ENCODE measurements at places on chromosomes 6 and 20. TPM values are rescaled to one million over a fixed set of nuclear protein-coding genes. Genes with fewer than 3 reads are reported as not detected.

Gene SLC17A1
- total RNA-seq, result not detected

Gene SMLR1
- total RNA-seq, result not detected

- H3K36me3 ChIP-seq, result no peaks in the 10 kb centered on the region
- no peaks in the 10 kb centered on the region for H3K27me3 ChIP-seq
- peaks cover 4% of the 10 kb centered on the region for H3K4me1 ChIP-seq
- peak; percentile 4 for DNase-seq
- no peak overlapping the region for H3K4me3 ChIP-seq
- no peak overlapping the region for H3K27ac ChIP-seq
Measured at GRCh38 chr6:158475344-158476302, 84.3 kb upstream of the TMEM181 start.

DNA sequence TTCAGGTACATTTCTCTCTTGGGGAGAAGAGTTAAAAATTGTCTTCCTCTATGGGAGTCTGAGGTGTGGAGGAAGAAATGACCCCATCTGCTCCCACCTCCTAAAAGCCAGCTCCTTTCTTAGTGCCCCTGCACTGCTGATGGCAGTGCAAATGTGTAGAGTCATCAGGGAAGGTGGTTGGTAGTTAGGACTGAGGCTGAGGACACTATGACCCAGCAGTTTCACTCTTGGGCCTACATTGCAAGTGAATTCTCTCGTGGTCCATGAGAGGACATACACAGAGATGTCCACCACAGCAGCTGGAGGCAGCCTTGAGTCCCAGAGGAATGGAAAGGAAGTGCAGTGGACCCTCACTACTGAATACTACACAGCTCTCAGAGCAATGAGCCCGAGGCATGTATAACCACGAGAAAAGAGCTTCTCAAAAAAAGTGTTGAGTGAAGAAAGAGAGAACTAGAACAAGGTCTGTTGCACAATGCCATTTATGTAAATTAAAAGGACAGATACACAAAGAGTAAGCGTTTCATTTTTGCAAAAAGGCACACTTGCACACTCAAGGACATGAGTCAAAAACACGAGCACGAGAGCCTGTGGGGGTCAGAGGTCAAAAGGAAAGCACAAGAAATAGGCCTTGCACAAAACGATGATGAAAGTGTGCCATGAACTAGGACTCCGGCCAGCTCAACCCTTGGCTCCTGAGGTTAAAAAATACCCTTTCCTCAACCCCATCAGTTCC is 308.2 kb upstream of the PRND start:
- no peaks in the 10 kb centered on the region for H3K4me1 ChIP-seq
- H3K27me3 ChIP-seq, result no peaks in the 10 kb centered on the region
- DNase-seq, result no peak
- H3K4me3 ChIP-seq, result no peak overlapping the region
- H3K27ac ChIP-seq, result no peak overlapping the region

- no peaks in the 10 kb centered on the region for H3K36me3 ChIP-seq
- H3K4me1 ChIP-seq, result no peaks in the 10 kb centered on the region
Measured at GRCh38 chr6:89997456-89998445, 103.5 kb downstream of the GJA10 start.

Gene FOXA2
- total RNA-seq, result not detected

Gene ACSS1
- 85.0 TPM for total RNA-seq

- H3K4me3 ChIP-seq, result no peak overlapping the region
- DNase-seq, result no peak
- no peaks in the 10 kb centered on the region for H3K4me1 ChIP-seq
Measured at GRCh38 chr6:127201321-127201720, 65.3 kb upstream of the RNF146 start.

DNA sequence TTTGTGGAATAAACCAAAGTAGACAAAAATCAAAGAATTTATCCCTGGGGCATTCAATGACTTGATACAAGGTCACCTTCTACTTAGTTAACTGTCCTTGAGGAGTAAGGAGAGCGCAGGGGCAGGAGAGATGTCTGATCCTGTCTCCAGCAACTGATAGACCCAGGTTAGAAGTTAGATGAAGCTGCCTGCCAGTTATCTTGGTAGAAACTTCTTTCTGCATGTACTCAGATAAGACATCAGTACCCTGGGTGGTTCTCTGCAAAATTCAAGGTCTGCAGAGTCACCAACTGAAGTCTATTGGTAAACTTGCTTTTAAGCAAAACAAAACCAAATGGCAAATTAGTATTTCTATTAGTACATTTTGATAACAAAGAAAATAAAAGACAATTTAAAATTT is 2.7 kb downstream of the SGK1 start:
- H3K27ac ChIP-seq, result no peak overlapping the region
- no peak overlapping the region for H3K4me3 ChIP-seq
- no peaks in the 10 kb centered on the region for H3K27me3 ChIP-seq
- no peak for DNase-seq
- H3K36me3 ChIP-seq, result no peaks in the 10 kb centered on the region

- DNase-seq, result no peak
- no peaks in the 10 kb centered on the region for H3K4me1 ChIP-seq
Measured at GRCh38 chr20:40943591-40943990, 85.0 kb upstream of the TOP1 start.

Gene C6orf163
- 1.4 TPM for total RNA-seq

Gene PCED1A
- total RNA-seq, result 11.2 TPM

DNA sequence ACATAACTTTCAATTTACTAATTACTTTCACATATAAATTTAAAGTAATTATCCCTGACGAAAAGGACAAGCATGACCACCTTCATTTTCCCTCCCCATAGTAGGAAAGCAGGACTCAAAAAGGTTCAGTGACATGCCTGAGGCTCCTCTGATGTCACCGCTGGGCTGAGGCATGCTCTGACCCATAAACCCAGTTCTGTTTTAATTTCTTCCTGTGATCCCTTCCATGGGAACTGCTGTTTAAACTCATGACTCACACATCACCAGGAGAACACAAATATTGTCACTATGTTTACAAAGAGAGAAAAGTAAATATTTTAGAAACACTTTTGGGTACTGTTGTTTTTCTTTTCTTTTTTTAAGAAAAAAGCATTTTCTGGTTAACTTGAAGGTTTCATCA is 38.0 kb upstream of the NR2E1 start:
- no peak overlapping the region for H3K4me3 ChIP-seq
- H3K36me3 ChIP-seq, result no peaks in the 10 kb centered on the region
- H3K4me1 ChIP-seq, result no peaks in the 10 kb centered on the region
- H3K27me3 ChIP-seq, result no peaks in the 10 kb centered on the region

- no peak overlapping the region for H3K27ac ChIP-seq
- H3K27me3 ChIP-seq, result no peaks in the 10 kb centered on the region
- no peaks in the 10 kb centered on the region for H3K36me3 ChIP-seq
- H3K4me1 ChIP-seq, result no peaks in the 10 kb centered on the region
- H3K4me3 ChIP-seq, result no peak overlapping the region
Measured at GRCh38 chr6:135305684-135306083, 124.6 kb downstream of the MYB start.

GRCh38 chr6:113739041-113739655 is 118.0 kb upstream of the MARCKS start:
- no peak overlapping the region for H3K4me3 ChIP-seq
- no peaks in the 10 kb centered on the region for H3K4me1 ChIP-seq
- no peak overlapping the region for H3K27ac ChIP-seq
- H3K36me3 ChIP-seq, result no peaks in the 10 kb centered on the region
- no peaks in the 10 kb centered on the region for H3K27me3 ChIP-seq

DNA sequence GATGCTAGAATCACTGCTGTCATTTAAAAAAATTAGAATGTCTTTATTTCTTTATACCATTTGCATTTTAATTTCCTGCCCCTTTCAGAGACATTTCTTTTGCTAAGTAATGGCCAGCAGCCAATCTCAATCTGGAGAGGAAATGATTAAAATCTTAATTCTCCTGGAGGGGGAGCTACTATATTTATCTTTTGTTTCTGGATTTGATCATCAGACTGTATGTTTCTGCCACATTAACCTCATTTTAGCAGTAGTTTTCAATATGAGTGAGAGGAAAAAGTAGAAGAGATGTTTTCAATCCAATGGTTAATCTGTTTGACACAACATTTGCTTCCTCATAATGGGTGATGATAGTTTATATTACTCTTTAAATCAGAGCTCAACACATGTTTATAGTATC is 138.0 kb downstream of the FUT9 start:
- H3K4me1 ChIP-seq, result no peaks in the 10 kb centered on the region
- no peaks in the 10 kb centered on the region for H3K36me3 ChIP-seq
- DNase-seq, result no peak
- H3K27me3 ChIP-seq, result no peaks in the 10 kb centered on the region
- no peak overlapping the region for H3K4me3 ChIP-seq

- peak overlapping the region; percentile 29 for H3K4me3 ChIP-seq
- DNase-seq, result peak; percentile 73
- peaks cover 88% of the 10 kb centered on the region for H3K36me3 ChIP-seq
- no peak overlapping the region for H3K27ac ChIP-seq
- H3K4me1 ChIP-seq, result peaks cover 42% of the 10 kb centered on the region
- no peaks in the 10 kb centered on the region for H3K27me3 ChIP-seq
Measured at GRCh38 chr6:13303668-13304017, 24.7 kb downstream of the TBC1D7 start.

Gene PTCRA
- not detected for total RNA-seq

Gene ARMC12
- not detected for total RNA-seq

GRCh38 chr6:150567823-150568383 is 31.8 kb upstream of the PLEKHG1 start:
- H3K36me3 ChIP-seq, result no peaks in the 10 kb centered on the region
- DNase-seq, result peak; percentile 30
- H3K4me3 ChIP-seq, result no peak overlapping the region
- no peaks in the 10 kb centered on the region for H3K27me3 ChIP-seq
- H3K4me1 ChIP-seq, result peaks cover 11% of the 10 kb centered on the region

Gene GPR63
- total RNA-seq, result 0.65 TPM

- no peak overlapping the region for H3K27ac ChIP-seq
- H3K4me1 ChIP-seq, result no peaks in the 10 kb centered on the region
- peaks cover 25% of the 10 kb centered on the region for H3K36me3 ChIP-seq
- H3K4me3 ChIP-seq, result no peak overlapping the region
- no peaks in the 10 kb centered on the region for H3K27me3 ChIP-seq
- DNase-seq, result no peak
Measured at GRCh38 chr6:43331470-43331869, 22.8 kb upstream of the CRIP3 start.

- H3K36me3 ChIP-seq, result no peaks in the 10 kb centered on the region
- peak; percentile 41 for DNase-seq
- H3K4me3 ChIP-seq, result no peak overlapping the region
- no peak overlapping the region for H3K27ac ChIP-seq
Measured at GRCh38 chr20:39264506-39265172, 302.5 kb downstream of the DHX35 start.

GRCh38 chr6:423055-423798 is 31.7 kb downstream of the IRF4 start:
- DNase-seq, result no peak
- H3K27ac ChIP-seq, result no peak overlapping the region
- H3K4me1 ChIP-seq, result no peaks in the 10 kb centered on the region
- H3K36me3 ChIP-seq, result no peaks in the 10 kb centered on the region
- H3K27me3 ChIP-seq, result no peaks in the 10 kb centered on the region

GRCh38 chr6:31836474-31837368 is 9.2 kb downstream of the HSPA1B start:
- peak overlapping the region; percentile 100 for H3K4me3 ChIP-seq
- H3K27ac ChIP-seq, result peak overlapping the region; percentile 92
- H3K4me1 ChIP-seq, result peaks cover 34% of the 10 kb centered on the region
- peaks cover 51% of the 10 kb centered on the region for H3K36me3 ChIP-seq
- no peak for DNase-seq

DNA sequence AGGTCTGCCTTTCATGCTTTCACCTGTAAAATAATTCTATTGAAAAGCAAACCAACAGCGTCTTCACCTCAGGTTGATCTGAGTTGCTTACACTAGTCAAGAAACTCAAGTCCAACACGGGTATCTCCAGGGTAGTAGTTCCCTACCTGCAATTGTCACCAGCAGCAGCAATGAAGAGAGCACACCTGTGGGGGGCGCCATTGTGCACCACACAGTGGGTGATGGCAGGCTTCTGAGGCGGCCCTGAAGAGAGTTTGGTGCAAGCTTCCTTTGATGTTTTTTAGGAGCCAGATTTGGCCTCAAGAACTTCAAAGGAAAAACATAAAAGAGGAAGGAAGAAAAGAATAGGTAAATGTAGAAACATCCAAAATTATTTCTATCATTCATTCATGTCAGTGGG is 45.1 kb downstream of the KIAA0319 start:
- H3K27ac ChIP-seq, result no peak overlapping the region
- H3K4me3 ChIP-seq, result no peak overlapping the region
- H3K4me1 ChIP-seq, result no peaks in the 10 kb centered on the region
- H3K27me3 ChIP-seq, result no peaks in the 10 kb centered on the region
- no peaks in the 10 kb centered on the region for H3K36me3 ChIP-seq
- DNase-seq, result no peak

DNA sequence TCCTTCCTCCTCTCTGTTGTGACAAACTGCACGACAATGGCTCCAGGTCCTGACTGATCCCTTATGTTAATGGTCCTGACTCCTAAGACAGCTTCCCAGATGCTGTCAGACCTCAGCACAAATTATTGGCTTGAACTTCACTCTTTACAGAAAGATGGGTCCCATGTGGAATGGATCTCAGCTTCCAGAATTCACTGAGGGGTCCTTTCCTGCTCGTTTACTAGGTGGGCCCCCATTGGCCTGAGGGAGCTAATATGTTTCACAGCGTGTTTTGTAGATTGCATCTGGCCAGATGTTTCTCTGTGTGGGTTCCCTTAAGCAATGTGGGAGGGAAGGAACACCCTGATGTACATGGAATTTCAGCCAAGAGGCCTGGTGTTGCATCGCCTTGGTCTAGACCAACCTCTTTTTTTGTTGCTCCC is 826.6 kb downstream of the MAFB start:
- H3K4me3 ChIP-seq, result no peak overlapping the region
- H3K4me1 ChIP-seq, result no peaks in the 10 kb centered on the region
- H3K27ac ChIP-seq, result no peak overlapping the region
- H3K36me3 ChIP-seq, result no peaks in the 10 kb centered on the region

Gene SLC44A4
- not detected for total RNA-seq

GRCh38 chr6:158649289-158650143 is at the start of gene SYTL3:
Gene SYTL3, plus strand, starts transcription at chr6:158650054. Its CDS starts 13,215 bp downstream, at chr6:158663269.
- no peak within 1 kb of the TSS for H3K4me3 ChIP-seq
- no peak for DNase-seq
- peak within 1 kb of the TSS; percentile 54 for H3K27ac ChIP-seq
- H3K36me3 ChIP-seq, result no peaks in the 10 kb centered on the region

GRCh38 chr6:4969609-4970285 is 34.1 kb downstream of the RPP40 start:
- no peak overlapping the region for H3K27ac ChIP-seq
- no peaks in the 10 kb centered on the region for H3K4me1 ChIP-seq
- no peak overlapping the region for H3K4me3 ChIP-seq
- DNase-seq, result no peak
- no peaks in the 10 kb centered on the region for H3K36me3 ChIP-seq

Gene SLC17A2
- not detected for total RNA-seq

DNA sequence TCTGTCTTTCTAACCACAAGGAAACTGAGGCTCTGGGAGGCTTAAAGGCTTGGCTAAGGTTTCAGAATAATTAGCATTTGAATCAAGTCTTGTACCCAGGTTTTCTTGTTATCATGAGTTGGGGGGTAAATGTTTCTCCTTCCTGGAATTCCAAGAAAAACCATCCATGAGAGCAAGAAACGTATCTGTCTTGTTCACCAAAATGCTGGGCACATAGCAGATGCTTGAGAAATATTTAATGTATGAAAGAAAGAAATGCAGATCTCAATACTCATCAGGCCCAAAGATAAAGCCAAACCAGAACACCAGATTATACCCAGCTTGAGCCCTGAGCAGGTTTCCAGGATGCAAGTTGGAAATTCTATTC is 164.6 kb downstream of the CLIC5 start:
- no peaks in the 10 kb centered on the region for H3K27me3 ChIP-seq
- no peak overlapping the region for H3K4me3 ChIP-seq
- H3K27ac ChIP-seq, result no peak overlapping the region
- DNase-seq, result no peak
- no peaks in the 10 kb centered on the region for H3K4me1 ChIP-seq

Gene SLC13A3
- total RNA-seq, result 0.65 TPM

Gene TSHZ2
- total RNA-seq, result 4.9 TPM

GRCh38 chr6:89237158-89237557 is 20.0 kb upstream of the GABRR1 start:
- no peak overlapping the region for H3K4me3 ChIP-seq
- no peaks in the 10 kb centered on the region for H3K27me3 ChIP-seq
- H3K36me3 ChIP-seq, result no peaks in the 10 kb centered on the region
